Osteoblast (primary cell): ENCODE measurements at places on chromosomes 16 and 17. TPM values are rescaled to one million over a fixed set of nuclear protein-coding genes. Genes with fewer than 3 reads are reported as not detected.

TNS4 gene
- under 0.01 and 0.29 TPM in 2 replicates for total RNA-seq

RNF222 gene
- not detected in 2 replicates for total RNA-seq

TNFRSF17 gene
- not detected in 2 replicates for total RNA-seq

ALOX15 gene
- not detected in 2 replicates for total RNA-seq

FAM117A gene
- 5.3 and 8.7 TPM in 2 replicates for total RNA-seq

C17orf67 gene
- total RNA-seq: 0.36 and 0.88 TPM in 2 replicates

KRT13 gene
- total RNA-seq: not detected in 2 replicates

GAS2L2 gene
- total RNA-seq: not detected in 2 replicates

OR1D2 gene
- not detected in 2 replicates for total RNA-seq
